ENCODE measurements at places on chromosomes 2 and 18. TPM values are rescaled to one million over a fixed set of nuclear protein-coding genes. Genes with fewer than 3 reads are reported as not detected.

The TCF23 gene
- 0.22 TPM for polyA plus RNA-seq

The DTNA gene
- 21.1 TPM for polyA plus RNA-seq

The G6PC2 gene
- 42.9 TPM for polyA plus RNA-seq

The UGT1A9 gene
- polyA plus RNA-seq = not detected

The LIMS3 gene
- polyA plus RNA-seq = 2.1 TPM

The FEV gene
- 0.09 TPM for polyA plus RNA-seq

The TUBB8B gene
- polyA plus RNA-seq = 0.15 TPM

The SLC5A7 gene
- 0.01 TPM for polyA plus RNA-seq

The MFSD2B gene
- 0.18 TPM for polyA plus RNA-seq

The ALPP gene
- not detected for polyA plus RNA-seq

The SLC19A3 gene
- 76.7 TPM for polyA plus RNA-seq

The RPIA gene
- 20.0 TPM for polyA plus RNA-seq

The MROH2A gene
- 0.09 TPM for polyA plus RNA-seq

The NTSR2 gene
- polyA plus RNA-seq = 2.2 TPM

The ARHGAP25 gene
- polyA plus RNA-seq = 7.2 TPM

The PPM1G gene
- polyA plus RNA-seq = 46.3 TPM

The SRD5A2 gene
- not detected for polyA plus RNA-seq

The PDE6D gene
- 36.8 TPM for polyA plus RNA-seq

The TSGA10 gene
- 8.1 TPM for polyA plus RNA-seq

The EML4 gene
- polyA plus RNA-seq = 16.5 TPM

The MAP3K19 gene
- not detected for polyA plus RNA-seq

The ZNF892 gene
- polyA plus RNA-seq = 0.45 TPM

The GPR155 gene
- 3.1 TPM for polyA plus RNA-seq

The KATNAL2 gene
- polyA plus RNA-seq = 6.7 TPM

The EFEMP1 gene
- 145 TPM for polyA plus RNA-seq

The ASIC4 gene
- not detected for polyA plus RNA-seq

The RUFY4 gene
- polyA plus RNA-seq = 0.07 TPM

The GALNT13 gene
- polyA plus RNA-seq = 0.23 TPM

The LYPD6 gene
- 1.2 TPM for polyA plus RNA-seq

The ALS2 gene
- 11.6 TPM for polyA plus RNA-seq

The AP1S3 gene
- polyA plus RNA-seq = 0.97 TPM

The GPR17 gene
- polyA plus RNA-seq = 0.10 TPM

The DNAH6 gene
- 0.35 TPM for polyA plus RNA-seq

The ANKRD30BL gene
- not detected for polyA plus RNA-seq

The DNPEP gene
- polyA plus RNA-seq = 100 TPM

The RHOB gene
- 704 TPM for polyA plus RNA-seq

The OXER1 gene
- polyA plus RNA-seq = 0.55 TPM

The CCDC138 gene
- polyA plus RNA-seq = 0.52 TPM
